Right kidney (tissue), 9 donors: ENCODE measurements at places on chromosomes 3 and 15.

DNA sequence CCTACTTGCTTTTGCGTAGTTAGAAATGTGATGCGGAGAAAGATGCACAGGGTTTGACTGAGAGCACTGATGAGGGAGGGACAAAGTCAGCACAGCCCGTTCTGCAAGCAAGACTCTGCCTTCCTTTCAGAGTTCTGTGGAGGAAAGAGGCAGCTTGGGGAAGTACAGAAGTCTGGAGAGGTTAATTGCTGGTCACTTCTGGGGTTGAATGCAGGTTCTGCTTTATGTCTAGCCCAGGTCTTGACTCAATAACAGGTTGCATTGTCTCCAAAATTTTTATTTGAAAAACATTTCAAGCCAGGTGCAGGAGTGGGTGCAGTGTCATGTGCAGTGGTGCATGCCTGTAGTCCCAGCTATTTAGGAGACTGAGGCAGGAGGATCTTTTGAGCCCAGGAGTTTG, 461.7 kb downstream of the NR2F2 start:
- DNase-seq: no peak

- no peak for DNase-seq
Observed at GRCh38 chr3:58742239-58742638, 75.7 kb upstream of the FAM3D start.

GRCh38 chr3:5016211-5017161, 37.2 kb downstream of the BHLHE40 start:
- no peak for DNase-seq

- DNase-seq: no peak
Observed at GRCh38 chr3:30319713-30320112, 286.7 kb upstream of the TGFBR2 start.

- no peak for DNase-seq
Observed at GRCh38 chr3:58529516-58530353, 7.3 kb downstream of the ACOX2 start.

GRCh38 chr3:120820748-120821147, 78.2 kb downstream of the GTF2E1 start:
- no peak for DNase-seq

GRCh38 chr3:50317300-50317699, 5.2 kb downstream of the HYAL2 start:
- no peak for DNase-seq

- DNase-seq: no peak
Observed at GRCh38 chr3:194189243-194189791, 53.4 kb downstream of the HES1 start.

GRCh38 chr3:151926956-151927355, 53.5 kb downstream of the SUCNR1 start:
- DNase-seq: no peak

DNA sequence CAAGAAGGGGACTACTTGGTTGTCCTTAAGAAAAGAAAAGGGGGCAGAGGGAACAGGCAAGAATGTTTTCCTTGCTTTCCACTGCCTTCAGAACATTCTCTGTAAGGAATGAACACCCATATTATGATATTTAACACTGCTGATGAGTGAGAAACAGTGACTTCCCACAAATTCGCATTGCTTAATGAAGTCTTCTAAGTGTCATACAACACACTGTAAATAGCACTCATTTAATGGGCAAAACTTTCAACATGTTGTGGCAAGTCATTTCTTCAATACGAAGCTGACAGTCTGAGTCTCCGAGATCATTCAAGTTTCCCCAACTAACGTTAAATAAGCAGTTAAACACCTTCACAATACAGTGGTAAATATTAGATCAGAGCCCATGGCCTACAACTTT, 464.4 kb downstream of the SHQ1 start:
- DNase-seq: no peak

DNA sequence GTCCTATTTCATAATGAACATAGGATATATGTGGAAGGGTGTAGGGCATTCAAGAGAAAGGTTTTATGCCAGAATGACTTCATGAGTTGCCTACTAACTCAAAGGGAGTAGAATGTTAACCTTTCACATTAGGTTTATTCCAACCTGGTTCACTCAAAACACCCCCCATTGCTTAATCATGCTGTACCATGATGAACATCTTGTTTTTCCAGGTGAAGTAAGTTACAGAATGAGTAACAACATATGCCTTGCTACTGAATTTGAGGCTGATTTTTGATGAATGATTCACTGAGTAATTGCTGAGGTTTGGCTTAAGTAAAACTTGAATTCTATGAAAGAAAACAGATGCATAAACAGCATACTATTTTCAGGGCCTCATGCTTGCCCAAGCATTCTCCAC, 5.9 kb upstream of the CLDN16 start:
- no peak for DNase-seq

- DNase-seq: no peak
Observed at GRCh38 chr3:24595796-24596195, 101.1 kb upstream of the THRB start.

DNA sequence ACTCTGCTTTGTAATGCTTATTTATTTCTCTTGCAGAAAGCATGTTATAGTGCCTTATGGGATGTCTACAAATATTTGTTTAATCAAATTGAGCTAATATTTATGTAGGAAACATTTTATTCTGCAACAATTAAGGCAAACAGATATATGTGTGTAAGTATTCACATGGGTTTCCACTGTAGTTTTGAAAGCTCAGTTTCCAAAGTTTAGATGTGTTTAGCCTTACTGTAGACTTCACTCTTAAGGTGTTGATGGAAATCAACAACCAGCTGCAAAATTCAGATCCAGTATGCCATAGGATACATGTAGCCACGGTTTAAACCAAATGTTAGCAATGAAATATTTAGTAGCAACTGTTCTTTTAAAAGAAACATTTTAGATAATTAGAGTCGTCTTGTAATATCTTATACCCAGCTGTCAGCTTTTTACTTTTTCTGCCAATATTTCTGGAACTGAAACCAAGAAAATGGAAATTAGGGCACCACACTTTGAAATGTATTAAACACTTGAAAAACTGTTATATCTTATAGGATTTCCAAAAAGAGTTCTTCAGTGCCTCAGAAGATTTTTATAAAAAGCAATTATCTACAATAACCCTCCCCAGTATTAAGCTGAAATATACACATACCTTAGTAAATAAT, 18.5 kb downstream of the PIK3CA start:
- no peak for DNase-seq

GRCh38 chr3:187571701-187572100, 98.5 kb downstream of the SST start:
- no peak for DNase-seq

DNA sequence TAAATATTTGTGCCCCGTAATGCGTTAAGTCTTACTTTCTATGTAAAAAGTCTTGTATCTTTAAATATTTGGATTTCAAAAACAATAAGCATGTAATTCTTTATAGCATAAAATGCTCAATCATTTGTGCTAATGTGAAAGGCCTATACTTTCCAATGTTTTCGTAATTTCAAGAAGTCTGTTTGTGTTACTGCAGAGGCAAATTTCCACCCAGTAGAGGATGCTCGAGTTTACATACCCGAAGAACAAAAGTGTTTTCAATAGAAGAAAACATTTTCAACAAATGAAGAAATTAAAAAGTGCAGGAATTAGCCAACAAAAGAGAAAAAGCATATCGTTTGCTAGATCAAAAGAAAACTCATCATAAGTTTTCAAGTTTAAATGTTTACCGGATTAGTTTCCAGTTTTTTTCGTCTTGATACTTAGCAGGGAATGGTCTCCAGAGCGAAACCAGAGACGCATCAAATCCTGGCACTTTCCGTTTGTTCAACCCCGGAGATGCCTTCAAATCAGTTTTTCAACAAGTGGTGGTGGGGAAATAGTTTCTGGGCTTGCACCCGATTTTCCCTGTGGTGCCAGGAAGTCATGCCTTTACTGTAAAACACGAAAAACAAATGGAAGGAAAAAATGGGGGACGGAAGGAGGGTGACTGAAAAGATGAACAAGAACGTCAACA, 1.0 kb downstream of the CGGBP1 start:
- DNase-seq: no peak

DNA sequence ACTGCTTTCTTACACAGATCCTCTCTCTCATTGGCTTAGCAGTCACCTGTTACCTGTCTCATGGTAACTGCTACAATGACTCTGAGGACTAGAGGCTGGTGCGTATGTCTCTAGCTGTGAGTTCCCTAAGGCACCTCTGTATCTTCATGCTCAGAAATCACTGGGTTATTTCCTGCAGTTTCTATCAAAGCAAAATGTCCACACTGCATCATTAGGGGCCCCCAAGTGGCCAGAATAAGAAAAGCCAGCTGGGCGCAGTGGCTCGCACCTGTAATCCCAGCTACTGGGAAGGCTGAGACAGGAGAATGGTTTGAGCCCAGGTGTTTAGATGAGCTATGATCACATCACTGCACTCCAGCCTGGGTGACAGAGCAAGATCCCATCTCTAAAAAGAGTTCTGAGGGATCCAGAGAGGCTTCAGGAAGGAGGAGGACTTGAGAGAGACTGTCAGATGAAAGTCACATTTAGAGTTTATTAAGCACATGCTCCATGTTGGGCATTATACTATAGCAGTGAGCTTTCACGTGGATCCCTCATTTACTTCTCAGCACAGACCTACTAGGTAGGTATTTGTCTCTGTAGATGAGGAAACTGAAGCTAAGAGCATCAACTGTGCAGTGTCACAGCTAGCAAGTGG, 2.3 kb upstream of the VPS18 start:
- peak; percentile 51 for DNase-seq

DNA sequence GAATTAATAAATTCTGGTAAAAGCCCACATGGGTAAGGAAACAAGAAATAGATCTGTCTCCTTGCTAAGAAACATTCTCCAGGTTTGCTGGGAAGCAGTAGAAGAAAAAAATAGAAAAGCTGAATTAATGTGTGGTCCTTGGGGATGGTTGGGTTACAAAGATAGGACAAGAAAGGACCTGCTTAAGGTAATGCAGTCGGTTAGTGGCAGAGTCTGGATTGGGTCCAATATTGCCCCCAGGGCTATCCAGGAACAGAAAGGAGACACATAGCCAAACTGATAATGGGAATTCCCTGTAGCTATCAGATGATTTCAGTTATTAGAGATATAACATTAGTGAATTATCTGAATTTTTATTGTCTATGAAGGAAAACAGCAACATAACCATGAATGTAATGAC, 584.3 kb downstream of the ROBO1 start:
- no peak for DNase-seq

DNA sequence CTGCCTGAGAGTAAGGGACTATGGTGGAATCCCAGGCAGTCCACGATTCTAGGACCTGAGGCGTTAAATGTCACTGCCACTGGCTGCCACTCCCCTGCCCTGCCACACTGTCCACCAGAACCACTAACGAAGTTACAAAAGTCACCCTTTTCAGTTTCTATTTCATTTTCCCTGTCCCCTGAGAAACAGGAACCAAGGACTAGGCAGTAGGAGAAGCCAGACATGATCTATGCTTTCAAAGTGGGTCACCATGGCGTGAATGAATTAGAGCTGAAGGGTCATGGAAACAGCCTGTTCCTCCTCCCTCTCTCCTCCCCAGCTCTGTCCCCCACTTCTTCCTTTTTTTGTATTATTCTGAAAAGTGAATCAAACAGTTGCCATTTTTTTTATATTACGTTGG, 9.1 kb upstream of the ADPRH start:
- DNase-seq: no peak

GRCh38 chr15:40756938-40757337, 1.9 kb upstream of the RMDN3 start:
- no peak for DNase-seq

GRCh38 chr15:59150185-59150584, 45.2 kb downstream of the CCNB2 start:
- DNase-seq: no peak

DNA sequence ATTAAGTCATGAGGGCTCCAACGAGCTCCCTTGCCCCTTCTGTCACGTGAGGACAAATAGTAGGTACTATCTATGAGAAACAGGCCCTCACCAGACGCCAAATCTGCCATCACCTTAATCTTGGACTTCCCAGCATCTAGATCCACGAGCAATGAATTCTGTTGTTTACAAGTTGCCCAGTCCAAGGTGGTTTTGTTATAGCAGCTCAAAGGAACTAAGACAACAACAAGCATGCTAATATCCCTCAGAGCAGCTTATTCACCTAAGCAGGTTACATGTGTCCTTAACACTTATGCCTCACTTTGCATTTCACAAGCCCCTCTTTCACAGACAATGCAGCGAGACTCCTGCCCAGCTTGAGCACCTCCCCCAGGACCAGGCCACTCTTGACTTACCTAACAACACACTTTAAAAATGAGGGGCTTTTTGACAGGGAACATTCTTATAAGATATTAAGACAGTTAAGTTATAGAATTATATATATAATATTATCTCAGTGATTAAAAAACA, 219.5 kb downstream of the PLCH1 start:
- DNase-seq: no peak

DNA sequence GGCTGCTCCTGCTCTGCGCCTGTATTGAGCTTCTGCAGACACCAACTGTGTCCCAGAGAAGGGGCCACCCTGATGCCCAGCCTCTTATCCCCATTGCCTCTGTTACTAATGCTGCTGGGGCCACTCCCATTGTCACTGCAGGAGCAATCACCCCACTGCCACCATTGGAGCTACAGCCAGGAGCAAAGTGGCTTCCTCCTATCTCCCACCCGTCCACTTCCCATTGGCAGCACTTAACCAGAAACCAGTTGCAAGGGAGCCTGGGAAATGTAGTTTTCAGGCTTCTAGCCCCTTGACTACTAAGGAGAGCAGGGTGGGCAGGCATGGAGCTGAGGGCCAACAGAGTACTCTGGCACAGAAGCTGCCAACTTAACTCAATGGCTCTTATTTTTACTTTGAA, 55.9 kb upstream of the KLF13 start:
- DNase-seq: no peak

GRCh38 chr3:169563775-169564059, 99.8 kb downstream of the MECOM start:
- no peak for DNase-seq

DNA sequence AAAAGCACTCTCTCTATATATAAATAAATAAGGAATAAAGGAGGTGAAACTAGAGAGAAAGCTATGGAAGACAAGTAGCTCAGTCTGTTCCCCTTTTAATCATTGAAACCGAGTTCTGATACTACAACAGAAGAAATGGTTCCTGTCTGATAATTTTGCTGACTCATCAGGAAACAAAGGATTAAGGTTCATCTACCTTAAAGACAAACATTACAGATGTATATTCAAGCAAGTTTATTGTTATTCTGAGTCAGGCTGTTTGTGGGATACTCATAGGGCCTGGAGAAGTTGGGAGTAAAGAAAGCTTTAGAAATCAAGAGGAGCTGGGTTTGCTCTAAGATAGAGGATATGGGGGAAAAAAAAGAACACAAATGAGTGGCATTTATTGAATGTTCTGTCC, 566.0 kb downstream of the ROBO2 start:
- no peak for DNase-seq

- DNase-seq: no peak
Observed at GRCh38 chr3:23201154-23201838, 1.8 kb upstream of the UBE2E2 start.
